Nephron progenitor cell (in vitro differentiated cells): ENCODE measurements at places on chromosomes 7 and 10.

DNA sequence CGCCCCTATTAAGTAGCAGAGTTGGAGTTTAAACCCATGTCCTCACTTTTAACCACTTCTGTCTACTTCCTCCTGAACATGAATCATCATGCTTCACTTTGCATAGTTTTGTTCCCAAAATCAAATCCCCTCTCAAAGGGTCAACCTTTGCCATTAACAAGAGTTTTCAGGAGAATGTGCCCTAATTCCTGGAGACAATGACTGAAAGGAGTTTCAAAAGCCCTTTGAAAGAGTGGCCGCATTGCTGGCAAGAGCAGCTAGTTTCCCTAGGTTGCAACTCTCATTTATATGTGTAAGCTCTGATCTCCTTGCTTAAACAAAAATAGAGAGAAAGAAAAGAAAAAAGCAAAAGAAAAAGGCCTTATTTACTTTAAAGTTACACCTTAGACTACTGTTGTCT, 9.2 kb downstream of the LGI1 start:
- H3K27ac ChIP-seq: no peak overlapping the region
- peaks cover 2% of the 10 kb centered on the region for H3K27me3 ChIP-seq
- no peaks in the 10 kb centered on the region for H3K36me3 ChIP-seq
- no peak overlapping the region for H3K4me3 ChIP-seq

- H3K4me1 ChIP-seq: no peaks in the 10 kb centered on the region
- no peak overlapping the region for H3K27ac ChIP-seq
- H3K36me3 ChIP-seq: no peaks in the 10 kb centered on the region
- no peak for DNase-seq
- H3K4me3 ChIP-seq: no peak overlapping the region
Measured at GRCh38 chr7:120185940-120186682, 86.9 kb upstream of the KCND2 start.

GRCh38 chr7:98116656-98117461, 10.2 kb downstream of the LMTK2 start:
- no peak overlapping the region for H3K4me3 ChIP-seq
- no peak for DNase-seq
- peak overlapping the region; percentile 23 for H3K27ac ChIP-seq
- H3K36me3 ChIP-seq: peaks cover 20% of the 10 kb centered on the region
- H3K4me1 ChIP-seq: peaks cover 66% of the 10 kb centered on the region

DNA sequence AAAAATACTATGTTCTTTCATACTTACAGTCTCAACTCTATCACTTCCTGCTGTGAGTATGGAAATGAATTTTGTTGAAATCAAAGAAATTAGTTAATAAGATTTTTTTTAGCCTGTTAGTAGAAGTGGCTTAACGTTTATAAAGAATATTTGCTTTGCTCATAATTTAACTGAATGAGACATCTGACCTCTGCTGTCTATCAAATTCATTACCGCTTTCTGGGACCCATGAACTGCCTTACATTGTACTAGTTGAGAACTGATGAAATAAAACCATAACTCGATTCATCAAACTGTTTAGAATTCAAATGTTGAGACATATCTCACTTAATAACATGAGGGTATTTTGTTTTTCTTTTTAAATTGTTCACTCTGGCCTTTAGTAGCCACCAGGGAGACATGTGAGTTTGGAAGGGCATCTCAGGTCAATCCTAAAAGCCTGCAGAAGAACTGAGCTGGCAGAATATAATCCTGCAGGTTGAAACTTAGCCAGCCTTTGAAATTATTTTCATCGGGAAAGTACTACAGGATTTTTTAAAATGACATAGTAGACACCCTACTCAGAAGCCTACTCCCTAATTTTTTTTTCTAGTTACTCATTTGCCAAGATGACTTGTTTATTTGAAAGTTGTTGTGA, 78.7 kb downstream of the KIAA1217 start:
- H3K4me1 ChIP-seq: peaks cover 5% of the 10 kb centered on the region
- H3K27ac ChIP-seq: no peak overlapping the region
- H3K27me3 ChIP-seq: peaks cover 3% of the 10 kb centered on the region
- no peak for DNase-seq
- no peak overlapping the region for H3K4me3 ChIP-seq

- DNase-seq: no peak
- H3K4me1 ChIP-seq: no peaks in the 10 kb centered on the region
- H3K27ac ChIP-seq: no peak overlapping the region
- no peak overlapping the region for H3K4me3 ChIP-seq
Measured at GRCh38 chr7:41107330-41107937, 595.5 kb downstream of the INHBA start.

DNA sequence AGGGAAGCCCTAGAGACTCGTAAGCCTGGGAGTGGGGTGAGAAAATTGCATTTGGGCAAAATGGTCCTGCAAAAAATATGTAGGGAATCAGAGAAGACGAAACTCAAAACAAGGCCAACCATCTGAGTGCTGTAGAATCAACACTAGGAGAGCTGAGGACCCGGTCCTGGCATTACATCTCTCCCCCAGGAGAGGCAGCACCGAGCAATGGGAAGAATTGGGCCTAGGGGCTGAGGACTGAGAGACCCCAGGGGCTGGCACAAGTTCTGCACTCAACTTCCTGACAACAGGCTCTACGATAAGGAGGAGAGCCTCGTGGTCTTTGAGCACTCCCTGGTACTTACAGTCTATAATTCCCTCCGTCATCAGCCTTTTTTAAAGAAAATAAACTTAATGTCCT, 47.6 kb downstream of the BPGM start:
- no peak overlapping the region for H3K4me3 ChIP-seq
- DNase-seq: peak; percentile 17
- H3K27me3 ChIP-seq: no peaks in the 10 kb centered on the region
- H3K4me1 ChIP-seq: peaks cover 8% of the 10 kb centered on the region
- no peaks in the 10 kb centered on the region for H3K36me3 ChIP-seq

- no peak for DNase-seq
- H3K4me1 ChIP-seq: no peaks in the 10 kb centered on the region
- H3K36me3 ChIP-seq: no peaks in the 10 kb centered on the region
- H3K4me3 ChIP-seq: no peak overlapping the region
- peaks cover 6% of the 10 kb centered on the region for H3K27me3 ChIP-seq
Measured at GRCh38 chr10:117014835-117015234, 9.8 kb upstream of the SHTN1 start.

- H3K27me3 ChIP-seq: peaks cover 5% of the 10 kb centered on the region
- H3K36me3 ChIP-seq: peaks cover 21% of the 10 kb centered on the region
- peaks cover 37% of the 10 kb centered on the region for H3K4me1 ChIP-seq
- peak overlapping the region; percentile 94 for H3K27ac ChIP-seq
- peak; percentile 74 for DNase-seq
Measured at GRCh38 chr10:31927884-31928548, 615 bp downstream of the ARHGAP12 start.

- H3K36me3 ChIP-seq: no peaks in the 10 kb centered on the region
- no peaks in the 10 kb centered on the region for H3K27me3 ChIP-seq
- peak overlapping the region; percentile 84 for H3K4me3 ChIP-seq
- DNase-seq: no peak
- H3K4me1 ChIP-seq: peaks cover 37% of the 10 kb centered on the region
- peak overlapping the region; percentile 97 for H3K27ac ChIP-seq
Measured at GRCh38 chr10:92574548-92575261, 812 bp upstream of the IDE start.
